Esophagus muscularis mucosa (tissue), 4 donors: ENCODE measurements at places on chromosomes 1 and 21.
A peak's percentile ranks its signal among the peaks of the same experiment; 100 is the strongest.

GRCh38 chr1:247409869-247410544, 6.0 kb upstream of the NLRP3 start:
- no peak for DNase-seq

- DNase-seq = peak; percentile 94
These were observed 28.0 kb upstream of the H3-3A start for GRCh38 chr1:226034482-226034881.

- DNase-seq = no peak
These were observed 35.5 kb upstream of the ASPM start for GRCh38 chr1:197181982-197182381.

DNA sequence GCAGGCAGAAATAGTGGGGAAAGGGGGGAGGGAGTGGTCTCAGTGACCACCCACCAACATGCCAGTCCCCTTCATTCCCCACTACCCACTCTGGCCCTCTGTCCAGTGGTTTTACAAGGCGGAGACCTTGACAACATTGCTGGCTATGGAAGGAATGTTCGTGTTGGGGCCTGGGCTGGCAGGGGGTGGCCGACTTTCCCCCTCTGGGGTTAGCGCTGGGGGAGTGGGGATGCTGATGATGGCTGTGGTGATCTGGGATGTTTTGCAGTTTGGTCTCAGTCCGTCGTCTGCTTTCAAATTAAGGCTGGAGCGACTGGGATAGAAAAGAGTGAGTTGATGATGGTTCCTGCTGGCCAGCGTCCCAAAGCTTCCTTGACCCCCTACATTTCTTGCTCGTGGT, 20.3 kb downstream of the DDX20 start:
- DNase-seq = no peak

DNA sequence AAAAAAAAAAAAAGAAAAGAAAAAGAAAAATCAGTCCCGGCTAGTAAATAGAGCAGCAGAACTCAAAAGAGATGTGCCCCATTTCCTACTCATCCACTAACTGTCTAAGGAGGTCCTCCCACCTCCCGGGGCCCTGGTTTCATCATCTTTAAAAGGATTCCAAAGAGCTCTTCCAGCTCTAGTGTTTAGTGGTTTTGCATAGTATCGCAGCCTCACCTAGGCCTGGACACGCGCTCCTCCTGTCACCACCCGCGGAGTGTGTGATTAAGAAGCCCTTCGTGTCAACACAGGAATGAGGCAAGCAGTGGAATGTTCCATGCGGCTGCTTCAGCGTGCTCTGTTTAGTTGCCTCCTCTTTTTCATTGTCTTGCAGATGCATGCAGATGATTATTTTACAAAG, 49.0 kb downstream of the LBR start:
- no peak for DNase-seq

GRCh38 chr1:56334047-56334446, 245.3 kb downstream of the PLPP3 start:
- DNase-seq = no peak

DNA sequence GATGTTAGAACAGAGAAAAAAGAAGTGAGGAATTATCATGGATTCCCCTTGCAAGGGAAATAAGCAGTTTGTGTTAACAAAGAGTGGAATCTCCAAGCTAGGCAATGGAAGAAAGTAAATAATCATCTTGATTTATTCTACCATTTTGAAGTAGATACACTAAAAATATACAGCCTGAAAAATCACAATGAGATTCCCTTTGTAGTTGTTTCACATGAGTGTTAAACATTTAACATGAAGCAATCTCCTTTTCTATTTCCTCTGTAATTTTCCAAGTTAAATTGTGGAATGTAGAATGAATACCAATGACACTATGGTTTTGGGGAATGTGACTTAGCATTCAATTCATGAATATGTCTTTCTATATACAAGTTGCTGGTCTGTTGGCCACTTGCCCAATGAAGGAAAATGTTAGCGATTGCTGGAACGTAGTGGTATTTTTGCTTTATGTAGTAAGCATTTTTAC, 5.7 kb downstream of the TGFB2 start:
- DNase-seq = no peak

DNA sequence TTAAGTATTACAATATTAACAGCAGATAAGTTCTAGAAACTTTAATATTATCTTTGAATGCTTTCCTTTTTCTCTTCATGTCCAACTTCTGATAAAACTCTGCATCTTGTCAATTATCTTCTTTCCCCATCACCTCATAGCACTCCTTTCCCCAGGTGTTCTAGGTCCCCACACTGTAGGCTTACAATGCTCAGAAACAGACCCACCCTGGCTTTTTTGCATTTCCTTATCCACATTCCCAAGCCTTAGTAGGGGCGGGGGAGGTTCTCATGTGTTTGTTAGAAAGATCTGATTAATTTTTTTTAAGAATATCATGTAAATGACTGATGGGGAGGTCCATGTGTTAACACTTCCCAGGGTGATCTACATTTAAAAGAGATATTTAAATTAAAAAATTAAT, 63.9 kb downstream of the PLPPR4 start:
- DNase-seq = no peak

DNA sequence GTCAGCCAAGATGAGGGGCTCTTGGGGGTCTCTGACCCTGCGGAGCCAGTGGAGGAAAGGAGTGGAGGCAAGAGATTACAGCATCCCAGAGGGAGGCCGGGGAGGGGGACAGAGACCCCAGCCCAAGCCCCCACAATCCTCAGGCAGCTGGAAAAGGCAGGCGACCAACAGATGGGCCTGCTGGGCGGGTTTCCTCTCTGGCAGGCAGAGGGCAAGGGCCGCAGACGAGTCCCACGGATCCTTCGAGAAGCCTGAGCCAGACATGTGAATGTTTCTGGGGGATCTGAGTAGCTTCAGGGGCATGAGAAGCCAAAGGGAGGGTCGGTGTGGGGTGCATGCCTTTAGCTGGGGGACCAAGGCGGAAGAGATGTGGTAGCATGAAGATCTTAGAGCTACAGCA, 2.1 kb upstream of the PLEKHA6 start:
- DNase-seq = no peak

DNA sequence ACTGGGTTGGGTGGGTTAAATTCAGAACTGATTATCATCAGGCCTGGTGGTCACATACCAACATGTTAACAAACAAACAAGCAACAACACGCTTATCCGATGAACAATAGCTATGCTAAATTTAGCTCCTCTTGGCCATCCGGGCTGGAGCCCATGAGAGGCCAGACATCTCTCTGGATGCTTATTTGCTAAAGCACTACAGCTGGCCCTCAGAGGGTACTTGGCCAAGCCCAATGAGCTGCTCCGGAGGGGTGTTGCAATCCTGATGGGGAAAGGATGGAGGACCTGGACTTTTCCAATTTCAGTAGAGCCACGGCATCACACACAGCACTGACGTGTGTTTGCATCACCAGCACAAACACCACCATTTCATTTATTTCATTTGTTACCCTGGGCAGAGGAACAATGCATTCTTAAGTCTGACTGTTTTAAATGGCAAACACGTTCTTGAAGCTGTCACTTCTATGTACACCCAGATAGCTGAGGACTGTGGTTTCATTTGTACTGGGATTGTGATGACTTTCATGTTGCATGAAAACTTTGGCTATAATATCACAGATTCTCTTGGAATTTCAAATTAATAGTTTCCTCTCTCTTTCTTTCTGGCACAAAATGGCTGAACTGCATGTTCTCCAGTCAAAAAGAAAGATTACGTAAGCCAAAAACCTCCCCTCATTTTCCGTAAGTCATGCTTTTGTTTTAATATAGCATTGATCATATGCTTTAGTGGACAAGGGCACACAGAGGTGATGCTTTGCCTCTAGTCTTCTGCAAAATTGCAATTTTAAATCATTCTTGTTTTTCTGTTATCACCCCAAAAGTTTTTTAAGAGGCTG, 359.8 kb upstream of the KAZN start:
- DNase-seq = peak; percentile 95

GRCh38 chr1:221761354-221762002, 19.6 kb upstream of the DUSP10 start:
- DNase-seq = no peak

GRCh38 chr1:80919426-80919825, 881.3 kb upstream of the ADGRL2 start:
- no peak for DNase-seq

DNA sequence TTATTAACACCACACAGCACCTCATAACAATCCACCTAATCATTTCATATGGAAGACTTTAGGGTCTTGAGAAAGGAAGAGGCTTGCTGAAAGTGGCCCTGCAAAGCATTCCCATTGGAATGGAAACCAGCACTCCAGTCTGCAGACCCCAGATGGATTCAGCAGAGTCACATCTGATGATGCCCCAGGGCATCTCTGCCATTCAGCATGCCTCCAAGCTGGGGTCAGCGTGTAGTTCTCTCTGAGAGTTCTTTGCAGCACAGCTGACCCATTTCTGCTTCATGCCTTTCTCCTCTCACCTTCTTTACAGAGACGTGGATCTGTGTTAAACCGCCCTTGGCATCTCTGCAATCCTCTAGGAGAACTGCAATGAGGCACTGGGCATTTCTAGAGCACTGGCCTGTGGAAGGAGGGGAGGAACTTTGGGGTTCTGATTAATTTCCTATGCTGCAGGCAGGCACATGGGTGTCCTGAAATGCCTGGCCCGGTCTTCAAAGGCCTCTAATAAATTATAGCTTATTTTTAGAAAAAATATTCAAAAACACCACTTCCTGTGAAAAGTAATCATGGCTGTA, 2.6 kb upstream of the LUZP1 start:
- DNase-seq = no peak

DNA sequence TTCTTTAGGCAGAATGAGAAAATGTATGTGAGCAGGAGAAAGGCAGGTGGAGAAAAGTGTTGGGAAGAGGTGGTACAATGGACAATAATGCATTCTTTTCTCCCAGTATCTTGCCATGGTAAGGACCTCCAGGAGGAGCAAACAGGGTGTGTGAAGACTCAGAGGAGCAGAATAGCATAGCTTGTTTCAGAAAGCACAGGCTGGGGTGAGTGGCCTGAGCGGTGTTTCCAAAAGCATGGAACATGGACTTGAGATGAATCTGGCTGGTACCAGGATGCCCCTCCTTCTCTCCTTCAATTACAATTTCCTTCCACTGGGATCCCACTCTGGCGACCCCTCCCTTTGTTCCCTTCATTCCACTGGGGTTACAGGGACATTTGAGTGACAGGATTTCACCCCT, 123.4 kb upstream of the TNR start:
- DNase-seq = no peak

DNA sequence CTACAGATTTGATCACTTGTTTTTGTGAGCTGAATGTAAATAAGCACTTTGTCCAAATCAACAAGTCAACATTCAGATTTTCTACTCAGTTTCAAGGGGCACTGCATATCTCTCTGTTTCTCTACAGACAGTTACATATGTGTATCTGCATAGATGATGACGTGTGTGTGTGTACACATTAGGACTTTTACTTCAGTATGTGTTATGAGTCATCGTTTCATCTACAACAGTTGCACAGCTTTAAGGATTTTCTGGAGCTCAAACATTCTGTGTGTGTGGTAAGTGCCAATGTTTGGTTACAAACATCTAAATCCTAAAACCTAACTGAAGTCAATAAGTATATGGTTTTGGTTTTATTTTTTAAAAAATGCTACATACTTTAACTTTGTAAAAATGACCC, 494.5 kb upstream of the PBX1 start:
- DNase-seq = no peak

DNA sequence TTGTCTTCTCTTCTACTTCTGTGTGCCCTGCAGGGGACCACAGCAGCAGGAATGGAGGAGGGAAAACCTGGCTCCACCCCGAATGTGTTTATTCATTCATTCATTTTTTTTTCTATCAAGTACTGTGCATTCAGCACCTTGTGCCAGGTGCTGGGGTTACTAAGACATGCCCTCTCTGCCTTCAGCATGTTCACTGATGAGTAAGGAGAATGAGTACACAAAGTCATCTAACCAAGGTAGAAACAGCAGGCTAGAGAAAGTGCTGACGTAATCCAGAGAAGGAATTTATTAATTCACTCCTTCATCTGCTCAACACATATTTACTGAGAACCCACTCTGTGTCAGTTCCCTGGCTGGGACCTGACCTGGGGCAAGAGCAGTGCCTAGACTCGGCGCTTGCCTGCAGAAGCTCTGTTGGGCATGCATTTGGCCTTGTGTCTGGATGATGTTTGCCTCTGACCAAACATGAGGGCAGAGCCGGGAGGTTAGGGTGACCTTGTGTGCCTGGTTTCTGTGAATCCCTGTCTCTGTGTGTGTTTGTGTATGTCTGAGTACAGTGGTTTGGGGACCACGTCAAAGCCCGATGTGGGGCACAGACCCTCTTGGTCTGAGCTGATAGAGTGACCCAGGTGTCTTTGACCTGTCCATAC, 3.3 kb upstream of the MYOG start:
- peak; percentile 82 for DNase-seq

DNA sequence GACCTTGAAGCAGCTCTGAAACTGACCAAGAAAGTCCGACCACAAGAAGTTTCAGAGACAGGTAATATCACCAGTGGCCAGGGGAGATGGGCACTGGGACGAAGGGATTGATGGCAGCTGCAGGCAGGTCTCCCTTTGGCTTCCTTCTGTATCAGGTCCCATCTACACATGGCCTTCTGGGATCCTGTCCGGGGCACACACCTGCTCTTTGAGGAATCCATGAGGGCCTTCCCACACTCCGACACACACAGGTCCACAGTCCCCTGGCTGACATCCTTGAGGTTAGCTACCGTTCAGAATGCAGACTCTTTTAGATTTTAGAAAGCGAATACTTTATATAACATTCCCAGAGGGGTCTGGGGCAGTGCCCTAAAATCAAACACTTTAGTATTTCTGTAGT, 26.5 kb upstream of the TMEM125 start:
- DNase-seq = no peak

GRCh38 chr1:159804924-159805323, 2.8 kb downstream of the FCRL6 start:
- DNase-seq = no peak

DNA sequence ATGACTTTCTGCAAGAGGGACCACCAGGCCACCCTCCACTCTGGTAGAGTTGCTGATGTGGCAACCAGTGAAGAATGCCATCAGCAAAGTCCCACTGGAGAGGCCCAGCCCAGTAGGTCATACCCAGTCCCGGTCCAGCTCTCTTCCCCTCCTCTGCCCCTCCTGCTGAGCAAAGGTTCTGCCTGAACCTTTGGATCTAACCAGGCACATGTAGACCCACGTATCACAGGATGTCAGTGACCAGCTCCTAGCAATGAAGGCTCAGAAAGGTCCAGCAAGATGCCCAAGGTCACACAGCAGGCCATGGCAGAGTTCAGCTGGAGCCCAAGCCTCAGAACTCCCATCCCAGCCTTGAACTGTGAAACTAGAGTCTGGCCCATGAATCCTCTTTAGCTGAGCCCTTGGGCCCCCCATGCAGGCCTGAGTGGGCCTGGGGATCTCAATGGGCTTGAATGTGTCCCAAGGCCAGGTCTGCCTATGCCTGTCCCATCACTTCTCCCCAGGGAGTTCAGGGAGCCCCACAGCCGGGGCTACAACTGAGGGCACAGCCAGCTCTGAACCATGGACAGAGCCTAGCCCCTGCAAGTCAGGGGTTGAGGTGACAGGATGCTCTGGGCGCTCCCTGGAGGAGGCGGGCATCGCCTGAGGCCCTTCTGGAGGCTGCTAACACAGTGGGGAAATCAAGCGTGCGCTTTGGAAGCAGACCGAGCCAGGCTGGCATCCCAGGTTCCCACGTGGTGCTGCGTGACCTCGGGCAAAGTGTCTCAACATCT, 21.4 kb upstream of the PADI1 start:
- DNase-seq = no peak

GRCh38 chr1:28927266-28927647, 12.9 kb downstream of the EPB41 start:
- DNase-seq = no peak
